ENCODE measurements at places on chromosomes 11 and 22.

- no peak for DNase-seq
Observed at GRCh38 chr22:19056951-19057401, 65.2 kb downstream of the DGCR2 start.

- no peak for DNase-seq
Observed at GRCh38 chr11:24238771-24239645, 257.8 kb upstream of the LUZP2 start.

- no peak for DNase-seq
Observed at GRCh38 chr11:112115386-112115785, 28.7 kb downstream of the SDHD start.

- DNase-seq, result no peak
Observed at GRCh38 chr22:38981992-38982927, at the start of gene APOBEC3B. TSS of gene APOBEC3B (plus strand) at chr22:38982347. CDS start at chr22:38982454, 107 bp downstream.

DNA sequence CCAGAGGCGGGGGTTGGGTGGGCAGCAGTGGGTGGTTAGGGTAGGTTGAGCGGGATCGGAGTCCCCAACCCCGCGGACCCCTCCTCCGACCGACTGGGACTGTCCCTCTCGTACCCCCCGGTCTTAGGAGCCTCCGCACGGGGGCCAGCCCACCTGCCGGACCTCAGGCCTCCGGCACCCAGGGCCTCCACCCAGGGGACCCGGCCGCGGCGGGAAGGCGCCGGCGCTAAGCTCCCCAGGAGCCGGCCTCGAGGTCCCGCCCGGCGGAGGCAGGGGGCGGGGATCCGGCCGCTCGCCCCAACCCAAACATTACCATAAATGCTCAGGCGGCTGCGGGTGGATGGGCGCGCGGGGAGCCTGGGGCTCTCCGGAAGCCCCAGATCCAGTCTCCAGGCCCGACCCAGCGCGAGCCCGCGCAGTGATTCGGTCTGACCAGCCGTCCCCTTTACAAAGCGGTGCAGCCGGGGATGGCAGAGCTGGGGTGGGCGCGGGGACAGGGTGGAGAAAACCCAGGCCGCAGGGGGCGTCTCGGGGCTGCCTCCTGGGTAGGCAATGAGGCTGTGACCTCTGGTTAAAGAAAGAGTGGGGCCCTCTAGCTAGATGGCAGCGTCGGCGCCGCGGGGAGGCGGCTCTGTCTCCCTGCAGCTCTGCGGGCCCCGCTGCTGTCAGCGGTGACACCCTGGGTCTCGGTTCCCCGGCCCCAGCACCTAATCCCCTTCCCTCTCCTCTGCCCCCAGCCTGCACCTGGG, 4.0 kb upstream of the MCAM start:
- no peak for DNase-seq
